Cortex of kidney (tissue), 1 donor: ENCODE measurements at places on chromosomes 12 and 14.

DNA sequence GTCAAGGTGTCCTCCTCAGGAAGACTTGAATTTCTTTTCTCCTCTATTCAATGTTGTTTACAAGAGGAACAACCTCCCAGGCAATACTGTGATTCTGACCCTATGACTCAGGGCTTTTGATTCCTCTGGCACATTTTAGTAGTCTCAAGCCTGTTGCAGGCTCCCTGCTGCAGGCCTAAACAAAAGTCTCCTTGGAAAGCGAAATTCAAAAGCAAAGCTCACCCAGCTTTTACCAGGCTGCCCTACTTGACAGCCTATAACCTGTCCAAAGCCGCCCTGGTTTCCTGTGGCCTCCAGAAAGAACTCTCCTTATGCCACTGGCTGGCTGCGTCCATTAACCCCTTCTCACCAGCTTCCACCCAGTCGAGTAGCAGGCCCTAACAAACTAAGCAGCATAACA is 11.6 kb downstream of the FGD6 start:
- DNase-seq: no peak

- no peak for DNase-seq
Measured at GRCh38 chr14:55317542-55318306, 46.5 kb downstream of the FBXO34 start.

DNA sequence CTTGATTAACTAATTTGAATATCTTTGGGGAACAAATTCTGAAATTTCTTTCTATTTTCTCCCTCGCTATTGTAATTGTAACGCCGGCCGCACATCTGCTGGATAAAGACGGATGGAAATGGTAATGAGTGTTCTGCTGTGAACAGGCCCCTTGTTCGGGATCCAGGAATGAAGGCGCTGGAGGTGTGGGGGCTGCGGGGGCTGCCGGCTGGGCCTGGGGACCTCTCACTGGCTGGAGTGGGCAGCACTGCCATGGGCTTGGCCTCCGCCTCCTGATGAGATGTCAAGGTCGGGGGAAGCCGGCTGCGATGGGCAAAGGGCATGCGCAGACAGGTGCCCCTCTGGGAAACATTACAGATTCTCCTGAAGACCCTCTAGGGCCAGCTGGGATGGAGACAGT is 175.4 kb downstream of the PHETA1 start:
- DNase-seq: no peak

- no peak for DNase-seq
Measured at GRCh38 chr14:68076451-68076850, 256.9 kb downstream of the RAD51B start.

- DNase-seq: no peak
Measured at GRCh38 chr14:63487724-63488123, 55.5 kb downstream of the PPP2R5E start.

DNA sequence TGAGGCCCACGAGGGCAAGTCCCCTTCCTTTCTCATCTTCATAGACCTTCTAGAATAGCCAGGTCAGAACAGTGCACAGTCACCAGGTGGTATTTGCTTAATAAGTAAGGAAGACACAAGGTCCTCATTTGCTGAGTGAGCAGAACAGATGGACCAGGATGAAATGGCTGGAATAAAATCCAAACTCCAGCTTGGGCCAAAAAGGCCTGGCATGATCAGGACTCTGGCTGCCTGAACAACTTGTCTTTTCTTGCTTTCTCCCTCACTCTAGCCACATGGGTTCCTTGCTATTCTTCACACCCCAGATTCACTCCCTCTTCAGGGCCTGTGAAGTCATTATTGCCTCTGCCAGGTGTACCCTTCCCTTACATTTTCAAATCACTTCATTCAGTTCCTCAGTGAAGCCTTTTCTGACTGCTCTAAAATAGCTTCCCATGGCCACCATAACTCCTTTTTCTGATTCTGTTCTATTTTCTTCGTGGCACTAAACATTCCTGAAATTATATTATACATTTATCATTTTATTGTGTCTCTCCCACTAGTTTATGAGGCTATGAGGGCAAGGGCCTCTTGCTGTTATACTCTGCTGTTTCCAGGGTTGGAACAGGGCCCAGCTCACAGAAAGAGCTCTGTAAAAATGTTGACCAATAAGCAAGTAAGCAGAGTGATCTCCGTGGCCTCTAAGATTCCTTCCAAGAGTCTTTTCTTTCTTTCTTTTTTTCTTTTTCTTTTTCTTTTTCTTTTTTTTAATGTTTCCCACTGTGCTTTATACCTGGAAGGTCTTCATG is 150.8 kb downstream of the TTC8 start:
- no peak for DNase-seq

DNA sequence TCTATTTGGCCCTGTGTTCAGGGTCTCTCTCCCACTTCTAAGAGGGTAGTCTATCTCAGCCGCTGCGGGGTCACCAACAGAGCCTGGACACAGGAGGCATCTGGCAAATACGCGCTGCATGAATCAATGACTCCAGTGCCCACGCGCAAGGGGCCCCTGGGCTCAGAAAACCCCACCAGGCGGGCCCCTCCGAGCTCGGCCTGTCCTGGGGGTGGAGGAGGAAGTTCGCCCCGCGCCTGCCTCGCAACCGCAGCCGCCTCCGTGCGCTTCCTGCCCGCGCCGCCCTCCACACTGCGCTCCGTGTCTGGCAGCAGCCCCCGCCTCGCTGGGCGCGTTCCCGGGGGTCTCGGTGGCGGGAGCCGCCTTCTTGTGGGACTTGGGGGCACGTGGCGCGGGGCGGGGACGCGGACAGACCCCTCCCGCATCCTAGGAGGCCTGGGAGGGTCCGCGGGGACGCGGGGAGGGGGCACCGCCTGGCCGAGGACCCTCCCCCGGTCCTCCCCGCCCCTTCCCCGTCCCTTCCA is 811 bp upstream of the FBRSL1 start:
- DNase-seq: no peak

GRCh38 chr14:24839617-24840203 is 205.7 kb upstream of the GZMB start:
- no peak for DNase-seq

DNA sequence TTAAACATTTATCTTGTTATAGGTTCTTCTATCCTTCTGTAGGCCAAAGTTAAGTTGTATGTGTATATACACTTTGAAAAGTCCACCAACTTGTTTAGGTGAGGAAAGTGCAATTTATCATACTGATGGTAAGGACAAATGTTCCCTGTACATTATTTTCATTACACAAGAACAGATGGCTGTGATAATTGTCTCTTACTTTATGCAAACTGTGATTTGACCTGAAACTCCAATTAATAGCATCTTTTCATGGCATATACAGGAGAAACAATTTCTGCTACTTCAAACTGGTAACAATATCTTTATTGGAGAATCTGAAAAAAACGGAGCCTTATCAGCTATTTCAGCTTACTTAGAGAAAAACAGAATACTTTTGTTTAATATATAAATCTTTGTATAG is 5.6 kb downstream of the TRIM9 start:
- no peak for DNase-seq

DNA sequence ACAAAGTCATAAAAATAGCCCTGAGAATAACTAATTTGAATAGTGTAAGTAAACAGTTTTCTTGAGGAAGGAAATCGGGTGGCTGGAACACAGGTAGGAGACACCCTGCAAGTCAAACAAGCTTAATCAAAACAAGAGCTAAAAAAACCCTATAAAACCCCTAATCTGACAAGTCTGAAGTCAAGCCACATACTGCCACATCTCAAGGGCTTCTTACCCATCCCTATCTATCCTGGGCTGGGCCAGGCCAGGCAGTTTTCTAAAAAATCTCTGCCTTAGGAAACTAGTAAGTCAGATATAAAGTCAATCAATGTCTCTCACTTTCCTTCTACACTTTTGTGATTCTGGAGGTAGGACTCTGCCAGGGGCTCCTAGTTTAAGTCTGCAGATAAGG is 15.3 kb downstream of the UBE2N start:
- DNase-seq: no peak

GRCh38 chr14:30210630-30211029 is 283.0 kb upstream of the PRKD1 start:
- DNase-seq: no peak

- no peak for DNase-seq
Measured at GRCh38 chr14:61183196-61183885, 97.8 kb downstream of the TMEM30B start.

- no peak for DNase-seq
Measured at GRCh38 chr12:63961048-63961447, 116.5 kb downstream of the SRGAP1 start.

DNA sequence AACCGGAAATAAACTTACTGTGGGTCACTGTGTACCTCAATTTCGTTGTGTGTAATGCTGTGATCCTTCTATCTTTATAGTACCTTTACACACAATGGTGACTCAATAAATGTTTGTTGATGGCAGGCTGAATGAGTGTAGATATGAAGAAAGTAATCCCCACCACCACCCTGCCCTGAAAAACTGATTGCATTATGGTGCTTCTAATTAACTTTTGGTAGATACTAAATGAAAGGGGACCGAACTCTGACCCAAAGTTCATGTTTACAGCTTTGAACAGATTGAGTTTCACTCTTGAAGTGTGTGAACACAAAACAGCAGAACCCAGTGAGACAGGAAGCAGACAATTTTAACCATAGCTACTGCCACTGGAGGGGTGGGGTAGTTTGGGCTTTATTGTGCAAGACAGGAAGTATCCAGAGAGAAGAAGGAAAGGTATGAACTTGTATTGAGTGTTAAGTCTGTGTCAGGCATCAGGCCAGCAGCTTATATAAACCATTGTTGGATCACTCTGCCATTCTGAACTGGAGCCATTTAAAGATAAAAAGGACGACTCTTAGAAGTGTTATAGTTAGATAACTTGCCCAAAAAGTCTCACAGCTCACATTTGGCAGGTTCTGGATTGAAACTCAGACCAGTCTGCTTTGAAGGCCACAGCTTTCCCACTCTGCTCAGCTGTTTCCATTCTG is 197.0 kb upstream of the AMIGO2 start:
- no peak for DNase-seq
